NCI-H2107 (cell line): ENCODE measurements at places on chromosomes 11 and 22.
A peak's percentile ranks its signal among the peaks of the same experiment; 100 is the strongest.

DNA sequence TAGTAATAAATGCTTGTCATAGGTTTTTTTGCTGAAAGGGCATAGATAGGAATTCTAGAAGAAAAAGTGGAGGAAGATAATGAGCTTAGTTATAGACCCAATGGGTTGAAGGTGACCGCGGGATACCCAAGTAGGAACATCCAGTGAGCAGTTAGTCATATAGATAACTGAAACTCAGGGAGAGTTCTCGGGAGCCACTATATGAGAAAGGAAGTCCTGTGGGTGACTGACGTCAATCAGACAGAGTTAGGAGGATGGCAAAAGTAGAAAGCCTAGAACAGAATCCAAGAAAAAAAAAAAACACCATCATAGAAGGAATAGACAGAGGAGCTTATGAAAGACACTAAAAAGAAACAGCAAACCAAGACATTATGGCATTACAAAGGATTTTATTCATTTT lies 1.6 kb upstream of the CNGA4 start:
- no peak for DNase-seq

DNA sequence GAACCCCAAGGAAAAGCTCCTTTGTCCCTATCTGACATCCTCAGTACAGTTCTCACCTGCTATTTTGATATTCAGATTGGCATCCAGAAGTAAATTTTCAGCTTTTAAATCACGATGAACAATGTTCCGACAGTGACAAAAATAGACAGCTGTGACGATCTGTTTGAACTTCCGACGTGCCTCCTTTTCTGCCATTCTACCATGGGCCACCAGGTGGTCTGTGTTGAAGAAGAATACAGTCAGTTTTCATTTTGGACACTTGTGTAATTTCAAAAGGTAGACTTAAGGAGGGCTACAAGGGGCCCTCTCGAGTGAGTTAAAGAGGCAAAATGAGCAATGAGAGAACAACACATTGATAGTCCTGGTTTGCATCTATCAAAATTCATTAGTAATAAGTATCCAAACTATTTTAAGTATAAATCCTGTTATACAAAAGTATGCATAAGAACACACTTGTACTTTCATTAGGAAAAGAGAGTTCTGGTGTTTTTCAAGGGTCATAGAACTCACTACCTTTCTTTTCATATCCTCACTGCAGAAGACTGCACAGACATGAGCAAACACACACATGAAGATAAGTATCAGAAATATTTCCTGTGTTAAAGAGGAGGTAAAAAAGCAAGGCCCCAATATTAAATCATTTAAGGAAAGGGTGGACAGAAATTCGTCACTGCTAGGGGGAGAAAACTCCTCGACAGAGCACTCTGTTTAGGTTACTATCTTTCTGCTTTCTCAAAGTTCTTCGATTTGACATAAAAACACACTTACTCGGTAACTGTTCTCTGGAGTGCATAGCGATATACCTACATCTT lies 89.9 kb upstream of the APOA1 start:
- DNase-seq = no peak

DNA sequence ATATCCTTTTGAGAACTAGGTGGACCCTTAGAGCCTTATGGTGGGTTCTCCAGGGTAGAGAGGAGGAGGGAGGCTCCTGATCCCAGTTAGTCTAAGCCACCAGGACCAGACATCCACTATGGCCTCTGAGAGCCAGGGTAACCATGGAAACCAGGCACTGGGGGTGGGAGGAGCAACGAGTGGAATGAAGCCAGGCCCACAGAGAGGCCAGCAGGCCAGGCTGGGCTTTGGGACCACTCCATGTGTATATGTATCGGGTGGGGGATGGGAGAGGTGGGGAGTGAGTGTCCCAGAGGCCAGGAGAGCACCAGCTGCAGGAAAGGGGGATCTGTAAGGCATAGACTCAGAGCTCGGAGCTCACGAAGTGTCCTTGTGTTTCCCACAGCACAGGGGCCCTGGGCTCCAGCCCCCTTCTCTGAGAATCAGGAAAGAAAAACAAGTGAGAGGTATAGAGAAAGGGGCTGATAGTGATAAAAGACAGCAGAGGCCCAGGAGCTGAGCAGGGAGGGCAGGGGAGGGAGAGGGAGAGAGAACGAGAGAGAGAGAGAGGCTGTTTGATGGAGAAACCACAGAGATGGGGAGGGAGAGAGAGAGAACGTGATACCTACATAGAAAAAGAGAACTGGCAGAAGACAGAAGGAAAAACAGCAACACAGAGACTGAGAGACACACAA lies 15.5 kb upstream of the TSPAN18 start:
- no peak for DNase-seq

GRCh38 chr11:120514541-120515121 lies 3.1 kb downstream of the GRIK4 start:
- DNase-seq = no peak

- DNase-seq = peak; percentile 71
These were observed 1.0 kb downstream of the LMO1 start for GRCh38 chr11:8262552-8263108.
